Activated naive CD8-positive, alpha-beta T cell treated with anti-CD3 and anti-CD28 coated beads, Interleukin-2, amount 50 U/mL, for 24 hours (primary cell): ENCODE measurements at places on chromosomes 13 and 19.

GRCh38 chr19:35194012-35194984 lies 34.2 kb downstream of the FAM187B start:
- peaks cover 2% of the 10 kb centered on the region for H3K36me3 ChIP-seq
- no peak overlapping the region for H3K4me3 ChIP-seq
- no peak for DNase-seq
- no peaks in the 10 kb centered on the region for H3K27me3 ChIP-seq
- H3K27ac ChIP-seq, result no peak overlapping the region

GRCh38 chr13:112260108-112261055 lies 115.8 kb upstream of the SPACA7 start:
- H3K4me1 ChIP-seq, result no peaks in the 10 kb centered on the region
- no peaks in the 10 kb centered on the region for H3K27me3 ChIP-seq
- no peaks in the 10 kb centered on the region for H3K36me3 ChIP-seq
- H3K27ac ChIP-seq, result no peak overlapping the region
- no peak overlapping the region for H3K4me3 ChIP-seq

DNA sequence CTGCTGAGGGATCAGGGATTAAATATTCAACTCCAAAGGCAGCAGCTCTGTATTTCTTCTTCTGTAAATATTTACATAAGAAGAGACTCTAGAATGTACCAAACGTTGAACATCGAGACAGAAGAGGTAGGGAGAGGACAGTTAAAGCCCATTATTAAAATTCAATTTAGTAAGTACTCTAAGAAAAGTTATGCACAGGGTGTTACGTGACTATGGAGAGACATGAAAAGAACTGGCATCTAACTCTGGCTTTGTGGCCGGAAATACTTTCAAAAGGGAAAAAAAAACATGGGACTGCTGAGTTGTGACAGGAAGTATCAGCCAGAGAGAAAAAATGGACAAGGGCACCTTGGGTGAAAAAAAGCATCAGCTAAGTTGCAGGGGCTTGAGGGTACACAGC lies 36.7 kb downstream of the LNX2 start:
- DNase-seq, result no peak
- no peak overlapping the region for H3K27ac ChIP-seq
- H3K27me3 ChIP-seq, result no peaks in the 10 kb centered on the region
- peaks cover 4% of the 10 kb centered on the region for H3K36me3 ChIP-seq

GRCh38 chr19:45152504-45153338 lies 8.1 kb downstream of the NKPD1 start:
- peak overlapping the region; percentile 24 for H3K4me3 ChIP-seq
- DNase-seq, result peak; percentile 46

- DNase-seq, result peak; percentile 89
- H3K36me3 ChIP-seq, result no peaks in the 10 kb centered on the region
- peak overlapping the region; percentile 22 for H3K4me3 ChIP-seq
- peaks cover 44% of the 10 kb centered on the region for H3K4me1 ChIP-seq
These were observed 5.5 kb upstream of the EMP3 start for GRCh38 chr19:48319647-48320541.
